ENCODE measurements at places on chromosomes 5 and 9.

GRCh38 chr5:168064933-168065622 lies 226.4 kb upstream of the WWC1 start:
- no peak for DNase-seq

- no peak for DNase-seq
Observed at GRCh38 chr5:139669662-139670368, 21.7 kb downstream of the CXXC5 start.

GRCh38 chr9:93452710-93453046 lies 703 bp downstream of the FAM120AOS start:
- DNase-seq: no peak

GRCh38 chr5:41404757-41405156 lies 105.6 kb downstream of the PLCXD3 start:
- no peak for DNase-seq

- no peak for DNase-seq
Observed at GRCh38 chr9:95645992-95646391, 129.2 kb upstream of the PTCH1 start.

- DNase-seq: no peak
Observed at GRCh38 chr5:61313960-61314681, 17.9 kb upstream of the ZSWIM6 start.

DNA sequence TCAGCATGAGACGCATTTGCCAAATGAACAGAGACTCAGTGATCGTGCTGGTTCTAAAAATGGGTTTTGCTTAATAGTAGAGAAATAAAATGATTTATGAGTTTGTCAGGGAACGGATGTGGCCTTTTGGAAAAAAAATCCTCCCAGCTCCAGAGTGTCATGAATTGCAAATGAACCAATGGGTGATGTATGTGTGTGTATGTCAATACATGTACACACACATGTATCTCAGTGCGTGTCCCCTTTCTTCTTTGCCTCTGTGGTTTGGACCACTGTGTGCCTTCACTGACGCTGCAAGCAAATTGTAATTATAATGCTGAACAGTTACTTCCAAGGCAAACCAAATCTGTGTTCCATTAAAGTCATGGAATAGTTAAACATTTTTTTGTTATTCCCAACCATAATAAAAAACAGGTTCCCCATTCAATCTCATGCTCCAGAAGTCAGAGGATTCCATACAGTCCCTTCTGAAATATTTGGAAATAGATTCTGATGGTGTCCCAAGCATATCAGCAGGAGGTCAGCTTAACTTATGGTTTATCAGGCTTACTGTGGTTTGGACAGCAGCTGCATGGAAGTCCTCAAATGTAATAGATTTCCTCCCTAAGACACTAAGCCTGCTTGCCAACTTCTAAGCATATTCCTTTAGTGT lies 630.5 kb downstream of the ACTL7B start:
- DNase-seq: no peak

DNA sequence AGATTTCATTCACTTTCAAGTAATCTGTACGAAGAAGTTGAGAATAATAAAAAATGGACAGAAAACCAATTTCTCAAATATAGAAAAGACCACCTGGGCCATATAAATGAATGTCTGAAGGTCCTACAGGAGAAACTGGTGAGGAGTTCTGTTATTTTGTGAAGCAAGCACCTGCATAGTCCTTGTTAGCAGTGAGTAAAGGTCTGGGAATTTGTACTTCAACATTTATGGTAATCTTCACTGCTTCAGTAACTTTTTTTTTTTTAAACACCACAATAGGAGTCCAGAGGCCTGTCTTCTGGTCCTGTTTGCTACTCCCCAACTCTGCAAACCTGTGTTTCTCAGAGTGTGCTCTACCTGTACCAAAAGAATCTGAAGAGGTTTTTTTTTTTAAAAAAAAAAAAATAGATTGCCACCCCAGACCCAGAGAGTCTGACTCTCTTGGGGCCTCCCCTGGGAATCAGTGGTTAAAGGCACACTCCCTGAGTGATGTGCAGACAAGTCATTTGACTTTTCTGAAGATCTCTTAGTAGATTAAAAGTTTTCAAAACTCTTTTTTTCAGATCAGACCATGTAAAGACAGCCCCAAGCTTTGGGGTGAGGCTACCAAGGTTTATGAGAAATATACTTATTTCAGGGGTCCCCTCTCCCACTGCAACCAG lies 55.5 kb downstream of the FAM81B start:
- DNase-seq: no peak

- no peak for DNase-seq
Observed at GRCh38 chr9:116336133-116336862, 182.7 kb downstream of the PAPPA start.

GRCh38 chr5:59274106-59274636 lies 619.4 kb downstream of the PDE4D start:
- DNase-seq: no peak

DNA sequence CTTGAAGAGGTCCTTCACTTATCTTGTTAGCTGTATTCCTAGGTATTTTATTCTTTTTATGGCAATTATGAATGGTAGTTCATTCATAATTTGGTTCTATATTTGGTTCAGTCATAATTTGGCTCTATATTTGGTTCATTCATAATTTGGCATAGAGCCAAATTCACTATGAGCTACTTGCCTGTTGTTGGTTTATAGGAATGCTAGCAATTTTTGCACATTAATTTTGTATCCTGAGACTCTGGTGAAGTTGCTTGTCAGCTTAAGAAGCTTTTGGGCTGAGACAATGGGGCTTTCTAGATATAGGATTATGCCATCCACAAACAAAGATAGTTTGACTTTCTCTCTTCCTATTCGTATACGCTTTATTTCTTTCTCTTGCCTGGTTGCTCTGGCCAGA lies 142.2 kb downstream of the PLCXD3 start:
- no peak for DNase-seq

GRCh38 chr9:131523451-131524435 lies 7.3 kb downstream of the UCK1 start:
- DNase-seq: no peak

- DNase-seq: no peak
Observed at GRCh38 chr5:59863777-59864176, 29.7 kb downstream of the PDE4D start.

- DNase-seq: peak; percentile 44
Observed at GRCh38 chr9:90002397-90003271, 397.8 kb downstream of the GADD45G start.

DNA sequence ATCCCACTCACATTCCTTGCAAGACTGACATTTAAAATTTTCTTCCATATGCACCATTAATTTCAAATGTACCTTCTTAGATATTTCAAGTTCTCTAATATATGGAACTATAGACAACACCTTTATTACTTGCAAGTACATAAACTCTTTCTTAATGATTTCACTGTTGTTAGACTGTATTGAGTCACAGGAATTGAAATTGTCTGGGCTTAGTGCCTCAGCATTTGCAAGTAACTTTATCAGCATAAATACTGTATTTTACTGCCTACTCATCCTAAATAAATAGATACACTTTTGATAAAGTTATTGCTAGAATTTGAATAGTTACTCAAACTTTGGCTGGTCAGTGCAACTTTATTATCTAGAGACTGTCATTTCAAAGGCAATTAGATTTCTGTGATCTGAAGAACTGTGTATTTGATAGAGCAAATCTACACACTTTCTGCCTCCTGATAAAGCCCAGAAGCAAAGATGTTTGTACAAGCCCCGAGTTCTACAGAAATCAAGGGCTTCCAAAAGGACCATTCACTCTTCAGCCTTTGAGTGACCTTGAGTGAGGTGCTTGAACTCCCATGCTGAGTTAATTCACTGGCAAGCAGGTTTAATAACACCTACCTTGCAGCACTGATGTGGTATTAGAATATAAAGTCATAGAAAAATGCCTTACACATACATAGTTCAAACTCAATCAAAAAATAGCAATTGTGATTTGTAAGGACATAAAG lies 91.6 kb downstream of the COX7C start:
- DNase-seq: no peak

Data from DMS153 (cell line).